ENCODE measurements at places on chromosomes 3 and 15.
A peak's percentile ranks its signal among the peaks of the same experiment; 100 is the strongest.

GRCh38 chr3:40242216-40242615, 67.3 kb upstream of the EIF1B start:
- no peak for DNase-seq

GRCh38 chr3:196168808-196169391, 42.3 kb downstream of the ZDHHC19 start:
- DNase-seq: peak; percentile 65

- DNase-seq: peak; percentile 27
Observed at GRCh38 chr15:58988006-58988785, 733 bp downstream of the RNF111 start.

- no peak for DNase-seq
Observed at GRCh38 chr3:136142592-136142991, 53.5 kb downstream of the MSL2 start.

GRCh38 chr3:20060974-20061685, 20.9 kb downstream of the KAT2B start:
- DNase-seq: no peak

- DNase-seq: peak; percentile 80
Observed at GRCh38 chr3:13495921-13496723, 16.0 kb downstream of the HDAC11 start.

- DNase-seq: no peak
Observed at GRCh38 chr3:155241579-155241978, 51.9 kb downstream of the STRIT1 start.

GRCh38 chr3:182818296-182818978, 25.1 kb downstream of the ATP11B start:
- DNase-seq: no peak

- DNase-seq: no peak
Observed at GRCh38 chr3:39443530-39443929, 23.9 kb upstream of the MOBP start.

- no peak for DNase-seq
Observed at GRCh38 chr3:154223519-154223918, 100.8 kb downstream of the DHX36 start.

- no peak for DNase-seq
Observed at GRCh38 chr3:126923423-126923822, 59.5 kb upstream of the PLXNA1 start.

- no peak for DNase-seq
Observed at GRCh38 chr3:158152186-158152585, 42.3 kb downstream of the RSRC1 start.

GRCh38 chr3:112115161-112115739, 17.8 kb downstream of the GCSAM start:
- DNase-seq: no peak

GRCh38 chr3:184129012-184129411, 6.1 kb upstream of the EIF2B5 start:
- peak; percentile 56 for DNase-seq

All from posterior cingulate gyrus (tissue), 11 donors.